ENCODE measurements at places on chromosomes 1 and 21. TPM values are rescaled to one million over a fixed set of nuclear protein-coding genes. Genes with fewer than 3 reads are reported as not detected.

- no peak for DNase-seq
- H3K27ac ChIP-seq, result no peak overlapping the region
- H3K27me3 ChIP-seq, result no peaks in the 10 kb centered on the region
- no peaks in the 10 kb centered on the region for H3K4me1 ChIP-seq
- no peaks in the 10 kb centered on the region for H3K36me3 ChIP-seq
Measured at GRCh38 chr1:203367057-203367456, 16.1 kb upstream of the FMOD start.

GRCh38 chr1:159429074-159429861, 2.7 kb upstream of the OR10J4 start:
- no peaks in the 10 kb centered on the region for H3K4me1 ChIP-seq
- H3K27me3 ChIP-seq, result no peaks in the 10 kb centered on the region
- no peak overlapping the region for H3K4me3 ChIP-seq
- H3K27ac ChIP-seq, result no peak overlapping the region
- H3K36me3 ChIP-seq, result no peaks in the 10 kb centered on the region
- DNase-seq, result no peak

GRCh38 chr1:101167891-101168290, 68.9 kb upstream of the S1PR1 start:
- no peaks in the 10 kb centered on the region for H3K36me3 ChIP-seq
- H3K4me3 ChIP-seq, result no peak overlapping the region
- H3K4me1 ChIP-seq, result no peaks in the 10 kb centered on the region
- DNase-seq, result no peak
- H3K27ac ChIP-seq, result no peak overlapping the region

- DNase-seq, result no peak
- no peak overlapping the region for H3K4me3 ChIP-seq
- H3K27ac ChIP-seq, result no peak overlapping the region
- H3K4me1 ChIP-seq, result no peaks in the 10 kb centered on the region
- no peaks in the 10 kb centered on the region for H3K36me3 ChIP-seq
- no peaks in the 10 kb centered on the region for H3K27me3 ChIP-seq
Measured at GRCh38 chr1:56034222-56034621, 545.1 kb downstream of the PLPP3 start.

The ZNF695 gene
- not detected for total RNA-seq

DNA sequence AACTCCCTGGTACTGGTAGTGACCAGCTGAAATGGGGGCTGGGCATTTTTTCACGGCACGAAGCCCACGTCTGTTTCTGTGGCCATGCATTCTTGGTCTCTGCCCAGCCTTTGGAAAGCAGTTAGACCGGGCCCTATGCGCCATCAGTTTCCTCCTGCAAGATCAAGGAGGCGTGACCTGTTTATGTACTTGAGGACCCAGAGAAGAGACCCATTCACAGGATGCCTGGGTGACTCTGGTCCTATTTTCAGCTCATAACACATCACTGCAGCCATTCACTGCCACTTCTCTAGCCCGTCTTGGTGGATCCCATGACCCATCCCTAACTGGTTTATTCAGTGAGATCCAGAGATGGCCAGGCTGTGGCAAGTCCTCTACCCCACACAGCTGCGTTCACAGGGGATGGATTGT, 70.4 kb downstream of the SPSB1 start:
- peaks cover 5% of the 10 kb centered on the region for H3K4me1 ChIP-seq
- no peak overlapping the region for H3K4me3 ChIP-seq
- no peaks in the 10 kb centered on the region for H3K27me3 ChIP-seq
- no peak for DNase-seq

DNA sequence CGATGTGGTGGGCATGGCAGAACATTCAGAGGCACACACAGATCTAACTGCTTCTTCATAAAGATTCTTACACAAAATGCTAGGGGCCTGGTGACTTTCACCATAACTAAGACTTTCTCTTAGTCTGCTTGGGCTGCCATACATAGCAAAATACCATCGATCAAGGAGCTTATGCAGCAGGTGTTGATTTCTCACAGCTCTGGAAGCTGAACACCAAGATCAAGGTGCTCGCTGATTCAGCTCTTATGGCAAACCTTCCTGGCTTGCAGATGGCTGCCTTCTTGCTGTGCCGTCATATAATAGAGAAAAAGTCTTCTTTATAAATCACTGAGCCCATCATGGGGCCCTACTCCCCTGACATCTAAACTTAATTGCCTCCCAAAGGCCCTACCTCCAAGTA, 487.3 kb downstream of the AJAP1 start:
- no peak for DNase-seq
- no peaks in the 10 kb centered on the region for H3K4me1 ChIP-seq
- no peaks in the 10 kb centered on the region for H3K36me3 ChIP-seq
- no peaks in the 10 kb centered on the region for H3K27me3 ChIP-seq

The CXADR gene
- 24.1 TPM for total RNA-seq
